EH (cell line): ENCODE measurements at places on chromosomes 5 and 9.

- no peak for DNase-seq
Observed at GRCh38 chr5:91061946-91062562, 321.1 kb downstream of the ARRDC3 start.

DNA sequence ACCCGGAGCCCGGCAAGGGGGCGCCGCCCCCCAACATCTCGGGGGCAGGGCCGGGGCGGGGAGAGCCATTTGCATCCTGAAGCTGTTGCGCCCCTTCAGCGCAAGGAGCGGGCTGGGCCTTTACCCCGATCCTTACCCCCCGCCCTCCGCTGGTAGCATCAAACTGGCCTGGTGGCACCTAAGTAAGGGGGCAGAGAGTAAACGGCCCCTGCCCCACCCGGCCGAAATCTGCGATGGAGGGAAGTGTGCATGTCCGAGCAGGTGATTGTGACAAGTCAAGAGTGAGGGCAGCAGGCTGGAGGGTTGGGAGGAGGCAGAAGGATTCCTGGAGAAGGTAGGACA is 101.2 kb downstream of the ESM1 start:
- DNase-seq, result no peak

GRCh38 chr5:41403846-41404245 is 106.6 kb downstream of the PLCXD3 start:
- DNase-seq, result no peak

- no peak for DNase-seq
Observed at GRCh38 chr9:27340285-27340674, 43.3 kb upstream of the EQTN start.

DNA sequence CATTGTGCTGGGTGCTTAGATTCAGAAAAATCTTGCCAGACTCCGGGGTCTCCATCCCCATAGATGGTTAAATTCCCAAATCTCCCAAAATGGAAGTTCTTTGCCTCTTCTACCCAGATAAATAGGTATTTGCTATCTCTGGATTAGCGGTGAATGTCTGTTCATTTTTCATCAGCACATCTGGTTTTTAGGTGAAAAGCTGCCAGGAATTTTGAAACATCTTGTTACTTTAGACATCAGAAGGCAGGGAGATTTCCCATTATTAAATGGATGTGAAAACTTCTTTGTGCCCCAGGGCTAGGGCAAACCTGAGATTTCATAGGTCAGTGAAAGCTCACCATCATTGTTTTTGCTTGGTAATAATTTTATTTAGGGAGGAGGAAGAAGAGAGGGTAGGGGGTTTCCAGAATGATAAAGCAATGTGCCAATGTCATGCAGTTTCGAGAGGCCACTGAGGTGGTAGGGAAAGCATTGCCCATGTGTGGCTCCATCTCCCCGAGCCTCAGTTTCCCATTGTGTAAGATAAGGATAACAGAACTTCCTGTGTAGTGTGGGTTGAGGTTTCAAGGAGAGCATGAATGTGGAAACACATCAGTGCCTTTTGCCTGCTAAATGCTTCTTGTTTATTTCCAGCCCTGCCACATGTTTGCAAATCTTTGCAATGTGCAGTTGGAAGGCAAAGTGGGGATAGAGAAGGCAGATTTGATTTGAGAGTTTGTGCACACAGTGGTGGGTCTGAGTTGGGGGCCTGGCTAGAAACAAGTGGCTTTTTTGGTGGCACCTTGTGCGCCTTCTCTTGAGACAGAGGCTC is 147.2 kb upstream of the KLF4 start:
- DNase-seq, result no peak

GRCh38 chr5:55231029-55231918 is 2.1 kb downstream of the CCNO start:
- peak; percentile 31 for DNase-seq

DNA sequence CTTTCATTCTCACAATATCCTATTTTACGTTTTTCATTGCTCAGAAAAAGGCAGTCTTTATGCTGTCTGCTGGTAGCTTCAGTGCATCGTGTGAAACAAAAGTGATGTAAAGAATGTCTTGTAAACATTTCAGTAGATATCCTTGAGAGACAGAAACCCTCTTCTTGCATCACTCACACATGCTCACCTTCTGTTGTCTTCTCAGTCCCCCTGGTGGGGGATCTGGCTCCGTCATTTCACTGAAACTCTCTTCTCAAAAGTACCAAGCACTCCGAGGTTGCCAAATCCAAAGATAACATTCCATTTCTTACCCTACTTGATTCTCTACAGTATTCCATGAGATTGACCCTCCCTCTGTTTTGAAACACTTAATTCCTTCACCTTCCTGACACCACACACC is 46.1 kb upstream of the PCA3 start:
- no peak for DNase-seq

DNA sequence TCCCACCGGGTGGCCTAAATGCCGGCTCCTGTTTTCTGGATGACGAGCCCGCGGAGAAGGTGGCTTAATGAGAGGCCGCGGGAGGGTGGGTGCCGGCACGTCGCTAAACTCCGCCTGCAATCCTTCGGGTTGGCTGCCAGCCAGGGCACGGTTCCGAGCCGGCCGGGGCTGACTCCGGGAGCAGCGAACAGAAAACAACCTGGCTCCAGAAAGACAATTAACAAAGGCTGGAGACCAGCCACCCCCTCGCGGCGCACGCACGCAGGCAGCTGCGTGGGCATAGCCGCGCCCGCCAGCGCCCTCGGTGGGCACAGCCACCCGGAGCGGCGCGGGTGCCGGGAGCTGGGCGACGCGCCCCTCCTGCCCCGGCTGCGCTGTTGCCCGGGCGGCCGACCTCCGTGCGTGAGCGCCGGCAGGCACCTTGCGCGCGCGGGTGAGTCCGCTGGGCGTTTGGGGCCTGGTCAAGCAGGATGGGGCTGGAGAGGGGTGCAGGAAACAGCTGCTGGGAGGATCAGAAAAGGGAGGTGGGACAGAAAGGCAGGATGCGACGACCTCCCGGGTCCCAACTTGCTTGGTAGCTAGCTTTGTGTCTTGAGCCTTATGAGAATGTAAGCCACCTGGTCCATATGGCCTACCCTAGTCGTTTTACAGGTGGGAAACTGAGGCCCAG is at the start of gene ARHGEF37:
TSS of gene ARHGEF37 (plus strand) at position 307 of the 670 bp plus-strand sequence. CDS start 16,272 bp downstream, outside the sequence.
- DNase-seq, result peak; percentile 63

DNA sequence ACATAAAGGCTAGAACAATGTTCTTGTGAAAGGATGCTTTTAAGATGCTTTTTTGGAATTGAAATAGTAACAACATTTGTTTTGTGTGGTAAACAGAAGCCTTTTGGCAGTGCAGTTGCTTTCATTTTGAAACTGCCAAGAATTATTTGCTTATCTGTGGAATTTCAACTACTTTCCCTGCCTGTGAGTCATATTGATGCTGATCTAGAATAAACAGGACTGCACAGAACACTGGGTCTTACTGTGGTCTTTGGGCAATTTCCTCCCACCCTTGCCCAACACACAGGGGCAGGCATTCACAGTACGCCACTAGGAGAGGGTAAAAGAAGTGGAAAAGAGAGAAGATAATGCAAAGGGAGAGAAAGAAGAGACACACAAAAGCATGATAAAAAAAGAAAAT is 483.7 kb downstream of the ELAVL2 start:
- no peak for DNase-seq

- no peak for DNase-seq
Observed at GRCh38 chr5:18037718-18038117, 403.5 kb downstream of the TAF11L14 start.

DNA sequence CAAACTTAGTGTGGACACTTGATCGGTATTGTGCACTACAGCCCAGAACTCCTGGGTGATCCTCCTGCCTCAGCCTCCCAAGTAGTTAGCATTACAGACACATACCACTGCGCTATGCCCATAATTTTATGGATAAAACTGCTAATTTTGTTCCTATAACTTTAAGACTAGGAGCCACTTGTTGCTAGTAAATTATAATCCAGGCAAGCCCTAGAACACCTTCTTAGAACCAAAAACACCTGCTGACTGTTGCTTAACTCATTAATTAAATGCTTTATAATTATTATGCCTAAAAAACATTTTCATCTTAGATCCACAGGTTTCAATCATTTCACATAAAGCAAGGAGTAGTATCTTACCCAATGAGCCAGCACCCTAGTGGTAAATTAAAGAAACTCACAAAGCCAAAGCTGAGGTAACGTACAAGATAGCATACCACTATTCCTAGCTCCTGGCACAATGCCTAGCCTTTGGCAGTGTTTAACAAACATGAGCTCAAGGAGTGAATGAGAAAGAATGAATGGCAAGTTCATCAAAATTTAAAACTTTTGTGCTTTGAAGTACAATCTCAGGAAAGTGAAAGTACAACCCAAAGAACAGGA is 5.4 kb downstream of the MRPS27 start:
- DNase-seq, result peak; percentile 55

DNA sequence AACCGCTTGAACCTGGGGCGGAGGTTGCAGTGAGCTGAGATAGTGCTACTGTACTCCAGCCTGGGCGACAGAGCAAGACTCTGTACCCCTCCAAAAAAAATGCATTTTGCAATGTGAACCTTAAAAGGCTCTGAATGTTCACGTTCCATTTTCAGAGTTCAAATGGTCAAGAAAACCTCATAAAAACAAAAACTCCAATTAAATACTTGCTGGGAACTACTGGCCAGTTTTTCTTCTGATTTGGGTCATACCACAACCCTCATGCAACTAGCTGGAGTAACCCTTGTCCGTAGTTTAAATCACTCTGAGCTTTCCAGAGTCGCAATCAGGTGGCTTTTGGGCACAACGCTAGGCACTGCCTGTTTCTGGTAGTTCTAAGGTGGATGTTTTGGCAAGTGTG is 2.3 kb upstream of the OTULINL start:
- DNase-seq, result peak; percentile 57

GRCh38 chr9:121853617-121854395 is 202.4 kb downstream of the DAB2IP start:
- DNase-seq, result no peak

DNA sequence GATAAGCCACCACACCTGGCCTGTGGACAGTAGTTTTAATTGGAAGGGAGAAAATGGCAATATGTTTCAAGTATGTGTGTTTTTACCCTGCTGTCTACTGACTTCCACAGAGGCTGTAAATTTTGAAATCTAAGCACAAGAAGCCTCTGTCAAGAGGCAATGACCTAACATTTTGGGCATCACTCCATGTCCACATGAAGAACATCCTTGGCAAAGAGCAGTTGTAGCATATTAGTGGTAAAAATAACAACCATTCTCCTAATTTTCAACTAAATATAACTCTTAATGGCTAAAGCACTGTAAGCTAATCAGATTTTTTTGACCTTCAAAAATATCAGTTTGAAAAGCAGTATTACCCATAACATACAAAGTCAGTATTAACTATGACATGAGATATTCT is 100.3 kb upstream of the APC start:
- peak; percentile 18 for DNase-seq

- DNase-seq, result no peak
Observed at GRCh38 chr5:4659851-4660250, 480.3 kb upstream of the ADAMTS16 start.

GRCh38 chr5:145752947-145753346 is 82.2 kb downstream of the PRELID2 start:
- DNase-seq, result peak; percentile 81

DNA sequence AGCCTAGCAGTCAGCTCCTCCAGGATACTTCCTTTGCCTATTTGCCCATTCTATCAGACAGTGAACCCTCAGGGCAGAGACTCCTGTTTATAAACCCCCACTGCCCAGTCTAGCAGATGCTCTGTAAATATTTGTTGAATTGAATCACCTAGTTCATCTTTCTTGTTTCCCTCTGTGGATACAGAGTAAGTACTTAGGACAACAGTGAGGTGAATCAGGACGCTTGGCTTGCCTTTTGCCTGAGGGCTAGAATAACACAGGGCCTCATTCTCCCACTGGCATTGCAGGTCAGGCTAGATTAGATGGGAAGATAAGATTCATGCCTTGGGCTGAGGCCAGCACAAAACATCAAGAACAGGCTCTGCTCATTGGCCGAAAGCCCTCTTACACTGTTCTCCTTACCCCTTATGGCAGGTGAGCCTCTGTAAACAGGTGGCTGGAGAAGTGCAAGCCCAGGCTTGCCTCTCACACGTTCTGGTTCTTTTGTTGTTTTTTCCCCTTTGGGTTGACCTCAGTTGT is 22.2 kb downstream of the TNFSF8 start:
- peak; percentile 87 for DNase-seq

DNA sequence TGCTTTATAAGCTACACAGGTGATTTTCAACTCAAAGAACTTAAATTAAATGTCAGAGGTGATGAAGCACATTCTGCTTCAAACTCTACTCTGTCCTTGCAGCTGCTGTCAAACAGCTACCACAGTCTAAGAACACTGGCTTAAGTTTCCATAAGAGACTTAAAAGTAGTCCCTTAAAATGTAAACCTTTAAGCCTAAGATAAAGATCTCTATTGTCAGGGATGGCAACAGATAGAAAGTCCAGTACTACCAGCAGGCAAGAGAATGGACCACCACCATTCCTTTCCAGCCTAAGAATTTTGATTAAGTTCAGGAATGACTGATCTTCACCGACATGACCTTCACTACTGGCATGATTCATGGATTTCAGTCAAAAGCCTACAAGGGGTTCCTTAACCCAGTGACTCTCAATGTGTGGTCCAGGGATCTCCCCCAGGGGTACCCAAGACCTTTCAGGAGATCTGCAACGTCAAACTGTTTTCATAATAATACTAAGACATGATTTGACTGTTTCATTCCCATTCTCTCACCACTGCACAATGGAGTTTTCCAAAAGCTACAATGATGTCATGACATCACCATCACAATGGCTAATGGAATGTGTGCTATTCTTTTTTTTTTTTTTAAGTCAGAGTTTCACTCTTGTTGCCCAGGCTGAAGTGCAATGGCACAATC is 41.1 kb upstream of the PLPP6 start:
- peak; percentile 52 for DNase-seq

DNA sequence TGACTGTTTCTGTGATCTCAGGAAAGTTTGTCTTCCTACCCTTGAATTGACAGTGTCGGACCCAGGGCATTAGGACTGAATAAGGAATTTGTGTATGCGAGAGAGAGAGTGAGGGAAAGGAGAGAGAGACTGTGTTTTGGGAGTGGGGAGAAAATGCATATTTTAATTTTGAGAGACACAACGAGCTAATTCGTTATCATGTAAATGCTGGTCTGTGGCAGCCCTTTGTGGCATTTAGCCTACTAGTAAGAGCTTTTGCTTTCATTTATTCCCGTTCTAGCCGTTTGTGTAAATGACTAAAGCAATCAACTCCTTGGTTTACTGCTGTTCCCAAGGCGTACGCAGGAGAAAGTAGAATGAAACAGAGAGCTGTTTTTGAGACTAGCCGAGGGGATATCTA is 79.8 kb upstream of the MAMDC2 start:
- no peak for DNase-seq

GRCh38 chr9:128635266-128636023 is 21.2 kb downstream of the DYNC2I2 start:
- DNase-seq, result peak; percentile 98

GRCh38 chr9:123562844-123563346 is 206.9 kb downstream of the CRB2 start:
- peak; percentile 95 for DNase-seq

GRCh38 chr9:92911511-92912475 is 34.0 kb upstream of the ZNF484 start:
- DNase-seq, result no peak
